ENCODE measurements at places on chromosomes 2 and 18. TPM values are rescaled to one million over a fixed set of nuclear protein-coding genes. Genes with fewer than 3 reads are reported as not detected.

DNA sequence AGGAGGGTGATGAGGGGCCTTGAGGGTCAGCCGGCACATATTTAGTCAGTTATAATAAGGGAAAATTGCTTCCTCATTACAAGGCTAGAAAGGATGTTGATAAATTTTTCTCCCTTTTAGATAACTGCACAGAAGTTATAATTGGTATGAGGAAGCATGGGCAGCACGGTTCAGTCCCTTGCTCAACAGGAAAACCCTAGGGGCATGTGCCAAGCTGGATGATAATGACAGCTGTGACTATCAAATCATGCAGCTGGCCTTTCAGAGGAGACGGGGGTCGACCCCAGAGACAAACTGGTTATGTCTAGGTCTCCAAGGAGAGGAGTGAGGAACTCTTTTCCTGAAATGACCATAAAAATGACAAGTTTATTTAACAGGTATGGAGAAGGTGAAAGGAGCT lies 448.1 kb upstream of the VRK2 start:
- DNase-seq: no peak

GRCh38 chr18:74266161-74266560 lies 25.6 kb downstream of the CYB5A start:
- peak; percentile 39 for DNase-seq

GRCh38 chr2:101151146-101151858 lies at the start of gene TBC1D8:
TBC1D8 (minus strand) TSS chr2:101151382; CDS start chr2:101151253, 129 bp downstream.
- DNase-seq: peak; percentile 82

DNA sequence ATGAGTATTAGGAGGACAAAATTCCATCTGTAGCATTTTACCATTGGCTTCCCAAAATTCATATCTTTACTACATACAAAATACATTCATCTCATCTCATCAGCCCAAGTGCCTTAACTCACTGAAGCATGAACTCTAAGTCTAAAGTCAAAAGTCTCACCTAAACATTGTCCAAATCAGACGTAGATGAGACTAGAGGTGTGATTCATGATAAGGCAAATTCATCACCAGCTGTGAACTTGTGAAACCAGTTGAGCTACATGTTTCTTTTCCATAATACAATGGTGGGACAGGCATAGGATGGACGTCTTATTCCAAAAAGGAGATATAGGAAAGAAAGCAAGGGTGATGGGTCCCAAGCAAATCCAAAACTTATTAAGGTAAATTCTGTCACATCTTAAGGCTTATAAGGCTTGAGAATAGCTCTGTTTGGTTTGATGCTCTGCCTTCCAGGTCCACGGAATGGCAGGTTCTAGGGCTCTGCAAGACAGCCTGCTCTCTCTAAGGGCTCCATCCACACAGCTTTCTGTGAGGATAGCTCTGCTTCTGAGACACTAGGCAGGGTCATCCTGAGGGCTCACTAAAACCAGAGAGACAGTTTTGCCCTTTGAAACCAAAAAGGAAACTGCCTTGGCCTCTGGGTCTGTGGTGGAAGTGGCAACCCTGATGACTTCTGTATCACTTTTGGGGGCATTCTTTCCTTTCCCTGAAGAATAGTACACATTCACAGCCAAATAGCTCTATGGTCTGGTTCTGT lies 9.6 kb downstream of the IFIH1 start:
- DNase-seq: no peak

GRCh38 chr2:237431837-237432236 lies 17.9 kb upstream of the COL6A3 start:
- DNase-seq: no peak

DNA sequence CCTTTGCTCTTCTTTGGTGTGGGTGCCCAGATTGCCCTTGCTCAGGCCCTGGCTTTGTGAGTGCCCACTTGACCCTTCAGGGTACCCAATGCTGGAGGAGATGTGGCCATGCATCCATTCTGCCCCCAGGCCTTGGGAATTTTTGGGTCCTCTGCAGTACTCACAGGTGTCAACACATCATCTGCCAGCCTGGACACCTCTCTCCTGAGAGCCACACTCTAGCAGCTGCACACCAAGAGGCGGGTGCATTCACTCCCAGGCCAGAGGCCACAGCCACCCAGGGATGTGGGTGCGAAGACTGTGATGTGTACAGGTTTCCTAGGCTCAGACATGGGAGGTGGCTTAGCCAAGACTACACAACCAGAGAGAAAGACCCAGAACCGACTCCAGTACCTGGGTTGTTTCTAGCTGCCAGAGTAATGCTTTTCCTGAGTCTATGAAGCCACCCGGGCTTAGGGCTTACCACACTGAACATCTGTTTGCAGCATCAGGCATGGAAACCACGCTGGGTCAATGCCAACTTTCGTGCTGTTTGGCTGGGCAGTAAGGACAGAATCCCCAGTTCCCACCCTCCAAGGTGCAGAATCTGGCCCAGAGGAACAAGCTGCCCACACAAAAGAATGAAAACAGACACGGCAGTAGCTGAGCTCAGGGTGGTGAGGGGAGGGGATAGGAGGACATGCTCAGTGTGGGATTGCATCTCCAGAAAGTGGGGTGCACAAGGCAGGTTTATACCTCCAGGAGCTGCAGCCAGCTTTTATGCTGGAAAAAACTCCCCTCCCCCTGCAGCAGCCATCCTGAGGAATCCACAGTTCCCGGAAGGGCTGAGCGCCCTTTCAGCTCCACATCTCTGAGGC lies 40.1 kb downstream of the KCNF1 start:
- no peak for DNase-seq

DNA sequence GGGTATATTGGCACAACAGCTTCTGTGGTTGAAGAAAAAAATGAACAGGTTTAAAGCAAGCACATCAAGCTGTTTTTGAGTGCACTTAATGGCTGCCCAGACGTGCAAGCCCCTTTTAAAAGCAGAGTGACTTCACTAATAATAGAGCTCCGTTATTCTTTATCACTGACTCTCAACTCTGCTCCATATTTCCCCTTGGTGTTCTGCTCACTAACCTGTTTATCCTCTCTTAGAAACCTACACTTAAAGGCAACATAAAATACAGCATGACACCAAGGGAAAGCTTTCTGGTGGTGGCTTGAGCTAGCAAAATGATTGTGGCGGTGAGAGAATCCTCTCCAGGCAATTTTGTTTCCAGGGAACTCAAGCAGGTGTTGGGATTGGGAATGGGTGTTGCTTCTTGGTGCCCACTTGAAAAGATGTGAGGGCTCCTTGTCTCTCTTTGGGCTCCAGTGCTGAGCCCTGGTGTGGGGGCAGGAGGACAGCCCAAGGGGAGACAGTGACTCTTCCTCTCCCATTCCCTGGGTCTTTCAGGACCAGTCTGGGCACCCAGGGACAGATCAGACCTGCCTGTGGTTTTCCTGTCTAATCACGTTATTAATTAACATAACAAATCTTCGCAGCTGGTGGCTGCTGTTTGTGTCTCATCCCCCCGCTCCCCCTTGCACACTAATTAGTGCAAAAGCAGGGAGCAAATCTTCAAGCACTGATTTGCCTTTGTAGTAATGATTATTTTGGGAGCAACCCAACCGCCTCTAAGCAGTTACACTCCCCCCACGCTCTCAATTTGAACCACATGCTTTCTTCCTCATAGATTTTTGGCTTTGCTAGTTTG lies 289.4 kb upstream of the CXCR4 start:
- DNase-seq: no peak

DNA sequence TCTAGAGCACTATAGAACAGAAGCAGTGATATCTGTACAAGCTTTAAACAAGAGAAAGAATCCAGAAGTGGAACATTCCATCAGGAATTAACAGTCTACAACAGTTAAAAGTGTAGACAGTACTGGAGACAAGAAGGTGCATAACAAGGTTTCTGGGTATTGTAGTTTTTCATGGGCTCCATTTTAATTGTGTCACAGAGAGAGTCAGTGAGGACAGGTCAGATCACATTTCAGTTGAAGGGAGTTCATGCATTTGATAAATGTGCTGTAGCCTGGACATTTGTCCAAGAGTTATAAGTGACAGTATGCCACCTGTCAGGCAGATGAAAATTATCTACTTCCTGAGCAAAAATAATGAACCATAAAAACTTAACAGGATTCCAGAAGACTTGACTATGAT lies 328.6 kb downstream of the CNTNAP5 start:
- no peak for DNase-seq

DNA sequence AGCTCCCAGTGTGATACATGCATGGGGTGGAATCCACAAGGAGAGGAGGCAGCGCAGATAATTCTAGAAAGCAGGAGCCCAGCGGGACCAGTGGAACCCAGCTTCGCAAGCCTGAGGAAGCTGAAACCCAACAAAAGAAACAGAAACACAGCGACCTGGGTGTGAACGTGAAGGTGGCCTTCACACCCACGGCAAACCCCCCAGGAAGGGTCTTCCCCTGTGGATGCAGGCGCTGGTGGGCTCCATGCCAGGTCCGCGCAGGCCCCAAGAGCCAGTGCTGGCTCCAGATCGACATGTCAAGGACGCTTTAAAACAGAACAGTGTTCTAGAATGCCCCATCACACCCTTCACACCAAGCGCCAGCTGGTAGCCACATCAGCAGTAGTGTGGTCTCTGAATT lies 22.1 kb downstream of the KIF1A start:
- DNase-seq: no peak

- DNase-seq: no peak
These were observed 85.8 kb downstream of the SH3RF3 start for GRCh38 chr2:109214651-109215371.

- no peak for DNase-seq
These were observed 18.9 kb downstream of the SALL3 start for GRCh38 chr18:78998371-78999071.

DNA sequence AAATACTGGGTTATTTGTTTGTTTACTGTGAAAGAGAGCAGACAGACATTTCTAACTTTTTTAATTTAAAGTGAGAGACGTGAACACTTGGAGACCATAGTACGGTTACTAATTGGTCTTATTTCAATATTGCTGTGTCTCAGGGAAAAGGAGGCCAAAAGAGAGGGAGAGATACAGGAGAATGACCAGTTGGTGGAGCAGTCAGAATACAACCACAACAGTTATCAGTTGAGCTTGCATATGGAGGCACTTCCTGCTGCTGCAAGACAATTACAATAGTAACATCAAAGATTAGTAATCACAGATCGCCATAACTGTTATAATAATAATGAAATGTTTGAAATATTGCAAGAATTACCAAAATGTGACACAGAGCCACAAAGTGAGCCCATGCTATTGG lies 58.2 kb downstream of the TWSG1 start:
- no peak for DNase-seq

GRCh38 chr2:235157746-235158482 lies 206.1 kb downstream of the SH3BP4 start:
- DNase-seq: no peak

GRCh38 chr2:43221763-43222474 lies 4.5 kb downstream of the ZFP36L2 start:
- DNase-seq: peak; percentile 91

DNA sequence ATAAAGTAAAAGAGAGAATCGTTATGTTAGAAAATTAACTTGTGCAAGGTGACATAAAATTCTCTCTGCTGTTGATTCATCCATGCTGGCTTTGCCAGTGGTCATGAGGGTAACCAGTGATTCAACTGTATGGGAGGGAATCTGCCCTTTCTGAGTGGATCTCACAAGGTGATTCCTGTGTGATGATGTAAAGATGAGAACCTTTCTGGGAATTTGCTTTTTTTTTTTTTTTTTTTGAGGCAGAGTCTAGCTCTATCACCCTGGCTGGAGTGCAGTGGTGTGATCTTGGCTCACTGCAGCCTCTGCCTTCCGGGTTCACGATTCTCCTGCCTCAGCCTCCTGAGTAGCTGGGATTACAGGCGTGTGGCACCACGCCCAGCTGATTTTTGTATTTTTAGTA lies 23.3 kb downstream of the RAB31 start:
- peak; percentile 71 for DNase-seq

DNA sequence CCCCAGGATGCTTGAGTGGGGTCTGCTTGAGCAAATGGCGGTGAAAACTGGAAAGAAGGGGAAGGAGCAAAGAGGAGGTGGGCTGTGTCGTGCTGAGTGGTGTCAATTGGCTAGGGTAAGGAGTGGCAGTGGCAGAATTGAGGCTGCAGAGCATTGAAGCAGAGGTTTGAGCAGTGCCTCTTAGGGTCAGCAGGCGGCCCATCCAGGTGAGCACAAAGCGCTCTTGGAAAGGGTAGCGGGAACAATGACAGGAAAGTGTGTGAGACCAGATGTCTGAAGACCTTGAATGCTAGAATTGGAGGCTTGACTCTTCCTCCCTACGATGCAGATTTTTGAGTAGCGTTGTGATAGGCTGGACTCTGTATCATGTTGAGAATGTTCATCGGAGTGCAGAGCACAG lies 39.3 kb upstream of the IL1R1 start:
- no peak for DNase-seq

GRCh38 chr2:55168221-55169154 lies 63.6 kb downstream of the CLHC1 start:
- DNase-seq: peak; percentile 72

DNA sequence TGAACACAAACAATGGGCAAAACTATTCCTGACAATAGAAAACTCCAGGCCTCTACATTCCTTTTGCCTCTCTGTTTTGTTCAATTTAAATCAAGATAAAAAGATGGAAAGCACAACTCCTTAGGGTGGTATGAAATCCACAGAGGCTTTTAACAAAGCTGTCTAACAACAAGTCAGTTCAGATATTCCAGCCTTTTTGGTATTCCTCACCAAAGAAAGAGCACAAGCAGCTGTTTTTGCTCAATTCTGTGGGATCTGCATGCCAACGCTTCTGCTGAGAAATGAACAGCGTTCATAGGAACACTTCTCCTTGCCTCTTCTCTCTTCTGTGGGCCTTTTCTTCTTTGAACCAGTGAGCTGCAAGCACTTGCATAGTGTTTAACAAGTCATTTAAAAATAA lies 411.6 kb upstream of the TCF4 start:
- no peak for DNase-seq

- no peak for DNase-seq
These were observed 324.2 kb downstream of the PDE11A start for GRCh38 chr2:177748360-177748759.

- peak; percentile 37 for DNase-seq
These were observed 12.8 kb downstream of the EIF2AK2 start for GRCh38 chr2:37143974-37144373.

DNA sequence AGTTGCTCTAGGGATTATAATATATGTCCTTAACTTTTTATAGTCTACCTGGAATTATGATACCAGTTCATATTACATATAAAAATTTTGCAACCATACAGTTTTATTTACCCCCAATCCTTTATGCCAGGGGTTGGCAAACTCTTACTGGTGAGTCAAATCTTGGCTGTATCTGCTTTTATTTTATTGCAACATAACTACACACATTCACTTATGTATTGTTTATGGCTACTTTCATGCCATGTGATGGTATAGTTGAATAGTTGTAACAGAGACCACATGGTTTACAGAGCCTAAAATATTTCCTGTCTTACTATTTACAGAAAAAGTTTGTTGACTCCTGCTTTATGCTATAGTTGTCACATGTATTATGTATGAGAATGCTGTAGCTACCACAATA lies 25.8 kb upstream of the DLX2 start:
- DNase-seq: peak; percentile 93

- DNase-seq: no peak
These were observed 663.6 kb upstream of the NRXN1 start for GRCh38 chr2:51695531-51695930.

MSTN gene
- 0.09 TPM for total RNA-seq

PRLH gene
- not detected for total RNA-seq

CNDP1 gene
- not detected for total RNA-seq

RGPD3 gene
- 0.20 TPM for total RNA-seq

SKA1 gene
- total RNA-seq: 7.8 TPM

GNLY gene
- not detected for total RNA-seq

PLEK gene
- not detected for total RNA-seq

C18orf32 gene
- 28.9 TPM for total RNA-seq

TMEM198 gene
- total RNA-seq: 6.3 TPM

PHLPP1 gene
- 12.4 TPM for total RNA-seq

GPR39 gene
- total RNA-seq: 7.2 TPM

KIDINS220 gene
- total RNA-seq: 41.8 TPM

Measured in MCF 10A (cell line).